ENCODE measurements at places on chromosomes 6 and 20.

- no peak for DNase-seq
Measured at GRCh38 chr6:9623985-9624384, 790.9 kb downstream of the TFAP2A start.

DNA sequence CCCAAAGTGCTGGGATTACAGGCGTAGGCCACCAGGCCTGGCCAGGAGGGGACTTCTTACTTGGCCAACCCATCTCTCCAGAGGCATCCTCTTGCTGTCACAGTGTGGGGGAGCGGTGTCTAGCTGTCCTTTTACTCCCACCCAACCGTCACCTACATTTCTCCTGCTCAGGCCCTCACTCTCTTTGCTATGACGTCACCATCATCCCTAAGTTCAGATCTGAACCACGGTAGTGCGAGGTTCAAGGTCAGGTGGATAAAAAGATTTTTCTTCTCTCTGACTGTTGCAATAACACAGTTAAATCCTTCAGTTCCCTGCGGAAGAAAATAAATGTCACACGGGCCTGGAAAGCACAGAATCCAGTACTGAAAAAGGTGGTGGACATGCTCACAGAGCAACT, 7.3 kb upstream of the RAET1L start:
- DNase-seq: no peak

DNA sequence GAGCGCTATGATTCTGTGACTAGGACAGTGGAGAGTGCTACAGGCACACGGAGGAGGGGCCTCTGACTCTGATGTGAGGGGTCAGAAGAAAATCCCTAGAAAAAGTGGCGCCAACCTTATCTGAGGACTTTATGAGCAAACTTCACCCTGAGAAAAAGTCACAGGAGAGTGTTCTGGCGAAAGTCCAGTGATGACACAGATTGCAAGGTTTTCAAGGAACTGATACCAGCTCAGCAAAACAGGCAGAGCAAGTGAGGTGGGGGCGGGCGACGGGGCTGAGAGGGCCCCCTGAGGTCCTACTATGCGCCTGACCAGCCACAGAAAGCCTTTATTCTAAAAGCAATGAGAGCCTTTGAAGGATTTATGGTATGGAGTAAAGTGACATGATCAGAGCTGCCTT, 73.3 kb downstream of the SLC22A23 start:
- DNase-seq: no peak

DNA sequence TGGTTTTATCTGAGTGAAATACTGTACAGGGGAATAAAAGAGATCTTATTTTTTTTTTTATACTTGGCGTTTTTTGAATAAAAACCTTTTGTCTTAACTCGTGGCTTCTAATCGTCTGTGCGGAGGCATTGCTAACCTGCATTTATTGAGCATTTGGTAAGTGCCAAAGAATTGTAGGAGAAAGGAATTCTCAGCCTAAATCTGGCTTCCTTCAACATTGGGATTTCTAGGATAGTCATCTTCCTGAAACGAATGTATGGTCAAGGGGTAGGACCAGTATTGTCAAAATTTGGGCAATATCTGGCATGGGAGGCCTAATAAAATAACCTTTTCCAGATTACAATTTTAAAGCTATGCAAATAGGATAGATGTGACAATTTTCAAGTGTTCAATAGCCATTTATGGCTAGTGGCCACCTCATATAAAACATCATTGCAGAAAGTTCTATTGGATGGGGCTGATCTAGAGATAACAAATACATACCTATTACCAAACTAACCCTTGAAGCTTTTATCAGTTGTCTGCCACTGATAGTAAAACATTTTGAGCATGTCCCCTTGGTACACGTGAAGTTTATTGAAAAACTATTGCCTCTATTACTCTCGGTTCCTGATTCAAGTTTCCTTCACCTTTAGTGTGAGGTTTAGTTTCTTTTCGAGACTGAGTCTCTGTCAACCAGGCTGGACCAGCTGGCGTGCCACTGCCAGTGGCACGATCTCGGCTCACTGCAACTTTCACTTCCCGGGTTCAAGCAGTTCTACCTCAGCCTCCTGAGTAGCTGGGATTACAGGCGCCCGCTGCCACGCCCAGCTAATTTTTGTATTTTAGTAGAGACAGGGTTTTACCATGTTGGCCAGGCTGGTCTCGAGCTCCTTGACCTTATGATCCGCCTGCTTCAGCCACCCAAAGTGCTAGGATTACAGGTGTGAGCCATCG, 5.6 kb downstream of the PIM1 start:
- DNase-seq: no peak
